ENCODE measurements at places on chromosomes 1 and 21.

DNA sequence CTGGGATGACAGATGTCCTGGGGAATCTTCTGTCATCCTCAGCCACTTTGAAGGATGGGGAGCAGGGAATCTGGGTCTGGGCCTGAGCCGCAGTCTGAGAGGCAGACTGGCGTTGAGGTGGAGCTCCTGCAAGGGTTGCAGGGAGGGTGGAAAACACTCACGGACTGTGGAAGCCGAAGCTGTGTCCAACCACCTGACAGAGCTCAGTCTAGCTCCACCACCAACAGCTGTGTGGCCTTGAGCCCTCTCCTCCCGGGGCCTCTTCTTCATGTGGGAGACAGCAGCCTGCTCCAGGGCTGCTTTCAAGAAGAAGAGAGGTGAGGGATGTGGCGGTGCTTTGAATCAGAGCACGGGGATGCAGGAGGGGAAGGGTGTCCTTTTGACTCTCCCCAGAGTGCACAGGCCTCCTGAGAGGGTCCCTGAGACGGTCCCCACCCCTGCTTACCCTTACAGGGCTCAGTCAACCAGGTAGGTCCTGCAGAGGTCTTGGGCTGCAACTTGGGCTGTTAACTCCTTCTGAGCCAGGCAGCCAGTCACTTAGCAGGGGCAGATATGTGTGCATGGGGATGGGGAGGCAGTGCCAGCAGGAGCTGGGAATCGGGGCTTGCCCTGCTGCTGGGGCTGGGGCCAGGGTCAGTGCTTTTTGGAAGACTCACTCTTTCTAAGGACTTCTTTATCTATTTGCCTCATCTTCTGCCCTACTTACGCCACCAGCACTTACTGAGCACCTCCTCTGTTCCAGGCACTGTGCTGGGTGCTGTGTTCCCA, 216.3 kb downstream of the PTPRU start:
- no peak for DNase-seq

DNA sequence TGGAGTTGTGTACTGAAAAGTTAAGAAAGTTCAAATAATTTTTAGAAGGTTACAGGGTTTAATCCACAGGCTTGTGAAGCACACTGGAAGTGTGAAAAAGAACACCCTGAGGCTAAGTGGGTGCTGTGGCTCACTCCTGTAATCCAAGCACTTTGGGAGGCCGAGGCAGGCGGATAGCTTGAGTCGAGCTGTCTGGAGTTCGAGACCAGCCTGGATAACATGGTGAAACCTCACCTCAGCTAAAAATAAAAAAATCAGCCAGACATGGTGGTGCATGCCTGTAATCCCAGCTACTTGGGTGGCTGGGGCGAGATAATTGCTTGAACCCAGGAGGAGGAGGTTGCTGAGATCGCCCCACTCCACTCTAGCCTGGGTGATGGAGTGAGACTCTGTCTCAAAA, 9.8 kb downstream of the TXNIP start:
- no peak for DNase-seq

GRCh38 chr21:45015469-45015860, 58.9 kb upstream of the ADARB1 start:
- DNase-seq: no peak

DNA sequence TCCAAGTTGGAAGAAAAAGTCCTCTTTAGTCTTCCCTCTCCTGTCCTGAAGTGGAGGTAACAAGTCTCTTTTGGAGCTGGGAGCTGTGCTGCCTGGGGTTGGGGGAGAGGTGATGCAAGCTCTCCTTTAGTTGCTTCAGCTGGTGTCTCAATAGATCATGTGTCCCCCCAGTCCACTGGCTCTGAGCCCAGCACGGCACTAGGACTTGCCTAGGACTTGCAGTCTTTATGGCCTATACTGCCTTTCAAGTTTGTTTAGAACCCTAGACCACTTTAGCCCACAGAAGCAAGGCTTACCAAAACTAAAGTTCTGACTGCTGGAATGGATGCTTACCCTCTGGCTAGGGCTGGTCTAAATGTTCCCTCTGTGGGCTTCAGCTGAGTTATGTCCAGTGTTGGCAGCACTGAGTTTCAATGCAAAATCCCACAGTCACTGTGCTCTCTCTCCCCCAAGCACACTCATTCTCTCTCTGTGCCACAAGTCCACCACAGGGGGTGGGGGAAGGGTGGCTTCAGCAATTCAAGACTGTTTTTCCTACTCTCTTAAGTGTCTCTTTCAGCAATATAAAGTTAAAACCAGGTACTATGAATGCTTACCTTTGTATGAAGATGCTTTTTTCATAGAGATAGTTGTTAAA, 185.0 kb downstream of the DNAH14 start:
- DNase-seq: no peak

- no peak for DNase-seq
Observed at GRCh38 chr21:35352066-35352770, 303.1 kb upstream of the RUNX1 start.

DNA sequence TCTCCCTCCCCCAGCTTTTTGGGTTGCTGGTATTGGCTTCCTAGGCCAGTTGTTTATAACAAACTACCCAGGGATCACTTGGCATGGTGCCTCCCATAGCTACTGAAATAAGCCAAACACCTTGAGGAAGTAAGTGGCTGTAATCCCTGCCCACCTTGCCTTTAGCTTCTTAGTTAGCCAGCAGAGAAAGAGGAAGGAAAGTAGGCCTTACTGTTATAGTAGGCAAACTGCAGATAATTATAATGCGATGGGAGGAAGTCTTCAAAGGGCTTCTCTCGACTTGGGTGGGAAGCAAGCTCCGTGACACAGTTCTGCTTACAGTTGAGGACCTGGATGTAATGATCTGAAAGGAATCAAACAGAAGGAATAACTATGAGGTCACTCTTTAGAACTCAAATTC, 8.2 kb downstream of the P3H1 start:
- DNase-seq: no peak

GRCh38 chr1:10519016-10519417, 44.3 kb downstream of the PEX14 start:
- DNase-seq: no peak

- no peak for DNase-seq
Observed at GRCh38 chr1:33424610-33425009, 6.3 kb downstream of the PHC2 start.

GRCh38 chr1:152906023-152906565, 2.3 kb upstream of the IVL start:
- DNase-seq: no peak

Measured in stimulated activated CD4-positive, alpha-beta T cell treated with anti-CD3 and anti-CD28 coated beads, Interleukin-15, amount 100 ng/mL, for 1 hour (primary cell).